ENCODE measurements at places on chromosomes 2 and 18. TPM values are rescaled to one million over a fixed set of nuclear protein-coding genes. Genes with fewer than 3 reads are reported as not detected.

CRYBA2 gene
- total RNA-seq = not detected

DQX1 gene
- total RNA-seq = not detected

DNA sequence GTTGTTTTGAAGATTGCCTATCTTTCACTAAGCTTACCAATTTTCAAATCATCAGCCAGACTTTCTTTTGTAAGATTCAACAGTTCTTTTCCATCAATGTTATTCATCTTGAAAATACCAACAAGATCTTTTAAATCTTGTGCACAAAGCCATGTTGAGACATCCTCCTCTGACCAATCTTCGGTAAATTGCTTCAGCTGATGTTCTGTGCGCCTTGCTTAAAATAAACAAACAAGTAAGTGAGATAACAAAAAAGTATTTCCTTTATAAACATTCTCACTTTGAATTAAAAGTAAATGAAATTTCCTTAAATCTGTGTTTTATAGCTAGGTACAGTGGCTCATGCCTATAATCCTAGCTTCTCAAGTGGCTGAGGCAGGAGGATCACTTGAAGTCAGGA lies 30.3 kb downstream of the WDSUB1 start:
- no peaks in the 10 kb centered on the region for H3K36me3 ChIP-seq
- no peak for DNase-seq
- H3K4me3 ChIP-seq = no peak overlapping the region
- no peaks in the 10 kb centered on the region for H3K27me3 ChIP-seq
- H3K4me1 ChIP-seq = no peaks in the 10 kb centered on the region
- H3K27ac ChIP-seq = no peak overlapping the region

SCTR gene
- total RNA-seq = not detected

SERPINB11 gene
- total RNA-seq = not detected

DNA sequence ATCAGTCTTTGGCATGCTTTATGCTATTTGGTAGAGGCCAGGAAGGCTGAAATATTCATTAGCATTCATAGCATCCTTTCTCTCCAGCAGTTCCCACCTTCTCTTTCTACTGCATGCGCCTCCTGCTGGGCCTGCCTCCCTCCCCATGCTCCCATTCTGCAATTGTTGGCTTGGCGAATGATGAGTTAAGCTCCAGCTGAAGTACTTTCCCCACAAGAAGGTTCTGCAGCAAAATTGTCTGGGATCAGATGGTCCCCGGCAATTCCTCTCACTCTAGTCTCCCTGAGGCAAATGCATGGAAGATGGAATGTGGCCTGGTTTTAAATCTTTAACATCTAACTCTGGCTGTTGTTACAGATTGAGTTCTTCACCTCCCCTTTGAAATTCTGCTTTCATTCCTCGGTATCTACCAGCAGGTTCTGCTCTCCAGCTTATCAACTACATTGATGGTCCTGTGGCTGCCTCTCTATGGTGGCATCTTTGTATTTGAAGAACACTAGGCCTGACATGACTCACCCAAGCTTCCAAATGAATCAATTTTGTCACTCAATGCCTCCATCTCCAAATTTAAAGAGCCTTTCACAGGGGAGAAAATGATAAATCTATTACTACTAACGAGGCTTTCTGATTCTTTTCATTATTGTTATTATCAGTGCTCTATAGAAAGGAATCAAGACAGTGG lies 55.9 kb downstream of the KCTD18 start:
- no peaks in the 10 kb centered on the region for H3K27me3 ChIP-seq
- no peak overlapping the region for H3K4me3 ChIP-seq
- H3K36me3 ChIP-seq = no peaks in the 10 kb centered on the region
- no peak overlapping the region for H3K27ac ChIP-seq
- DNase-seq = no peak

DNA sequence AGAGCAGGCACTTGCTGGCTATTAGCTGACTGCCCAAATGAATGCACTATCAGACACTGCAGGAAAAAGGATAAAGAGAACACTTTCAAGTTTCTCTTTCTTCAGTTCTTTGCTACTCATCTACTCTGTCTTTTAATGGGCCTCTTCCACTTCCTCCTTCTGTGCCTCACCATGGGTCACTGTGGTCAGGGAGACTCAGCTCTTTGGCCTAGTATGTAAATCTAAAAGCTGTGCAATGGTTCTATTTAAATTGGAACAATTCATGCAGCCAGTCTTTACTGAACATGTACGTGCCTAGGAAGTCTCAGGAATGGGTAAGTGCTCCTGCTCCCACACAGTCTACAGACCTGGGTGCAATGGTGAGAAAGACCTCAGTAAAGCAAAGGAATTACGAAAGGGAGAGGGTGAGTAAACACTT lies 79.1 kb upstream of the DNMT3A start:
- no peaks in the 10 kb centered on the region for H3K36me3 ChIP-seq
- no peak overlapping the region for H3K4me3 ChIP-seq
- no peaks in the 10 kb centered on the region for H3K4me1 ChIP-seq

DNA sequence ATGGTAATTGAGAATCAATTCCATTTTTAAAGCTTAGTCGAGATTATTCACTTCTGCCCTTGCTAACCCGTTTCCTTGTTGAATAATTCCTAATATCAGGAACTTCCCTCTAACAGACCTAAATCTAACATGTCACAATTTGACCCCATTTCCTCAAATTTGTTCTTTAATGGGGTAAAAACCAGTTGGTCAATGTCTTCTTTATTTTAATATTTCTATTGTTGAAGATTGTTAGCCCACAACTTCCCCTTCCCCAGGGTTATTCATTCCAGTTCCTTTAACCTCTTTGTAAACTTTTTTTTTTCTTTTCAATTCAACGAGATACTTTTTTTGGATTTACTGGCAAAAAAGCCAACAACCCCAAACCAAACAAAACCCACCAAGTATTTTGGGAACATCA lies 7.3 kb downstream of the TNFRSF11A start:
- H3K27ac ChIP-seq = no peak overlapping the region
- H3K36me3 ChIP-seq = no peaks in the 10 kb centered on the region
- H3K4me1 ChIP-seq = no peaks in the 10 kb centered on the region
- H3K4me3 ChIP-seq = no peak overlapping the region
- no peak for DNase-seq

- no peaks in the 10 kb centered on the region for H3K27me3 ChIP-seq
- H3K4me3 ChIP-seq = peak overlapping the region; percentile 35
- peak; percentile 31 for DNase-seq
- H3K4me1 ChIP-seq = peaks cover 21% of the 10 kb centered on the region
- peak overlapping the region; percentile 81 for H3K27ac ChIP-seq
Observed at GRCh38 chr2:239309398-239310245, 91.2 kb downstream of the HDAC4 start.

DNA sequence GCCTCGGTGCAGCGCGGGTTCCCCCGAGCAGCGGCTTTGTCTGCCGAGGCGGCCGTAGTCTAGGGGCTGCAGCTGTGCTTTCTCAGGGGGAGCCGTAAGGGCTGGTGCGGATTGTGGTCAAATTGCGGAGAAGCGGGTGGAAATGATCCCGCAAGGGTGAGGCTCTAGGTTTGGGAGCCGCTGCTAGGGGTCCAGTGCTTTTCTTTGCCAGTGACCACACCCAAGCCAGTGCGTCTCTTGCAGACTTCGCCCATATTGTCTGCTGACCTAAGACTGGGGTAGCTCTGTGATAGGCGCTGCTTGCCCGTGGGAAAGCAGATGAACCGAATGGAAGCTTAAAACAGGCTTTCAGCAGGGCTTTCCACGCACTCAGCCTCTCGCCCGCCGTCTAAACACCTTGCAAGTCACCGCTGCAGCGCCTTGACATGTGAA lies 2.1 kb downstream of the DPYSL5 start:
- H3K4me3 ChIP-seq = no peak overlapping the region
- H3K4me1 ChIP-seq = peaks cover 23% of the 10 kb centered on the region
- peaks cover 33% of the 10 kb centered on the region for H3K27me3 ChIP-seq
- no peak for DNase-seq
- no peaks in the 10 kb centered on the region for H3K36me3 ChIP-seq

VWC2L gene
- 0.21 TPM for total RNA-seq

- H3K36me3 ChIP-seq = no peaks in the 10 kb centered on the region
- no peak overlapping the region for H3K4me3 ChIP-seq
- DNase-seq = no peak
Observed at GRCh38 chr2:31270131-31270530, 36.2 kb downstream of the EHD3 start.

GRCh38 chr2:40507432-40507831 lies 55.5 kb upstream of the SLC8A1 start:
- no peaks in the 10 kb centered on the region for H3K4me1 ChIP-seq
- H3K4me3 ChIP-seq = no peak overlapping the region
- DNase-seq = no peak
- H3K27ac ChIP-seq = no peak overlapping the region
- no peaks in the 10 kb centered on the region for H3K36me3 ChIP-seq
- no peaks in the 10 kb centered on the region for H3K27me3 ChIP-seq

GRCh38 chr2:127164761-127165538 lies 55.1 kb downstream of the CYP27C1 start:
- H3K27ac ChIP-seq = no peak overlapping the region
- no peaks in the 10 kb centered on the region for H3K4me1 ChIP-seq
- H3K36me3 ChIP-seq = no peaks in the 10 kb centered on the region
- no peak overlapping the region for H3K4me3 ChIP-seq
- H3K27me3 ChIP-seq = no peaks in the 10 kb centered on the region

DNA sequence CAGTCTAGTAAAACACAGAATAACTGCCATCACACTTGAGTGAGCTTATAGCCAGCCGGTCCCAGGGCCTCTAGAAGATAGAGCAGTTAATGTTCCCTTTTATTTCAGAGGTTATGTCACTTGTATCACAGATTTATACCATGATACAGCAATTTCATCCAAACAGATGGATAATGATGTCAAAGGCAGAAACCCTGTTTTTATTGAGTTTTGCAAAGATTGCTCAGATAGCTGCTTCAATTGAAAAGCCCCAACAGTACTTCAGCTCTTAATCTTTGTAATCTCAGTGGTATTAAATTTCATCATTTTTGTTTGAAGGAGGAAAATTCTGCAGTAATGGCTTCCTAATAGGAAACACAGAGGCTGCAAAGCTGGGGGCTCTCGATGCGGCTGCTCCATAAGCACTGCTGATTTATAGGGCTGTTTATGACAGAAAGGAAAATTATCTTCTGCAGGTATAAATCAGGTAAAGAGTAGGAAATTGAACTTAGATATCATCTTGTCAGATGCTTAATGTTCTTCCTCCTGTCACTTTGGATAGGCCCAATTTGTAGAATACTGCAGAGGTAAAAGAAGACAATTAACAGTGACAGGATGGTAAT lies 112.3 kb downstream of the LNPK start:
- no peaks in the 10 kb centered on the region for H3K27me3 ChIP-seq
- no peak overlapping the region for H3K4me3 ChIP-seq
- DNase-seq = no peak
- H3K36me3 ChIP-seq = no peaks in the 10 kb centered on the region
- H3K4me1 ChIP-seq = no peaks in the 10 kb centered on the region

GRCh38 chr2:58769864-58770234 lies 528.7 kb upstream of the FANCL start:
- H3K27ac ChIP-seq = no peak overlapping the region
- peaks cover 8% of the 10 kb centered on the region for H3K27me3 ChIP-seq
- no peak for DNase-seq
- no peaks in the 10 kb centered on the region for H3K36me3 ChIP-seq

VAMP8 gene
- total RNA-seq = 5.2 TPM

CNTNAP5 gene
- total RNA-seq = not detected

- no peaks in the 10 kb centered on the region for H3K4me1 ChIP-seq
- no peaks in the 10 kb centered on the region for H3K36me3 ChIP-seq
- no peak overlapping the region for H3K4me3 ChIP-seq
- no peak for DNase-seq
- no peak overlapping the region for H3K27ac ChIP-seq
Observed at GRCh38 chr2:177106212-177106611, 106.4 kb upstream of the HNRNPA3 start.

AQP12A gene
- not detected for total RNA-seq

GRCh38 chr2:67726416-67726815 lies 329.3 kb downstream of the ETAA1 start:
- no peaks in the 10 kb centered on the region for H3K27me3 ChIP-seq
- H3K4me3 ChIP-seq = no peak overlapping the region
- H3K27ac ChIP-seq = no peak overlapping the region
- no peaks in the 10 kb centered on the region for H3K36me3 ChIP-seq
- no peak for DNase-seq

GRCh38 chr2:52117299-52117698 lies 1085.4 kb upstream of the NRXN1 start:
- DNase-seq = no peak
- H3K4me3 ChIP-seq = no peak overlapping the region
- H3K4me1 ChIP-seq = no peaks in the 10 kb centered on the region
- H3K27ac ChIP-seq = no peak overlapping the region
- no peaks in the 10 kb centered on the region for H3K36me3 ChIP-seq
- no peaks in the 10 kb centered on the region for H3K27me3 ChIP-seq

FHOD3 gene
- not detected for total RNA-seq

SNED1 gene
- total RNA-seq = 18.5 TPM

IL1B gene
- not detected for total RNA-seq

GRCh38 chr2:86584151-86584913 lies 21.1 kb upstream of the CHMP3 start:
- no peaks in the 10 kb centered on the region for H3K36me3 ChIP-seq
- no peaks in the 10 kb centered on the region for H3K4me1 ChIP-seq
- no peak for DNase-seq
- H3K4me3 ChIP-seq = no peak overlapping the region

DNA sequence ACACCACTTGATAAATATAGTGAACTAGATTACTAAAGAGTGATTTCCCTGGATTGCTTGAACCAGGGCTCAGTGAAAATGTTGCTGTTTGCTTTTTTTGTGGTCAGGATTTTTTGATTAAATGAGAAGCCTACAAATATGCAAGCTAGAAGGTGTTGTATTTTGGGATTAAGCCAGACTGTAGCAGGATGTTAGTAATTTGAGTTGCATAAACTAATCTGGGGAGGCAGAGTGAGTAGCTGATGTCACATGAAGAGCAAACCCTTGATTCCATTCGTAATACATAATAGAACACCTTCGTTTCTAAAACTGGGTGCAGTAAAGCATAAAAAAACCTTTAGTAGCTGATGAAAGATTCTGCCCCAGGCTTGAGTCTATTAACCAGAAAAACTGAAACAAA lies 32.0 kb downstream of the NEDD4L start:
- no peak overlapping the region for H3K4me3 ChIP-seq
- no peak for DNase-seq
- H3K27me3 ChIP-seq = no peaks in the 10 kb centered on the region
- no peaks in the 10 kb centered on the region for H3K36me3 ChIP-seq
- H3K4me1 ChIP-seq = no peaks in the 10 kb centered on the region

- H3K27me3 ChIP-seq = no peaks in the 10 kb centered on the region
- H3K4me3 ChIP-seq = no peak overlapping the region
- no peaks in the 10 kb centered on the region for H3K36me3 ChIP-seq
- H3K4me1 ChIP-seq = no peaks in the 10 kb centered on the region
- no peak overlapping the region for H3K27ac ChIP-seq
Observed at GRCh38 chr2:108829578-108830310, 43.2 kb downstream of the CCDC138 start.

TUBB8B gene
- total RNA-seq = not detected

DNA sequence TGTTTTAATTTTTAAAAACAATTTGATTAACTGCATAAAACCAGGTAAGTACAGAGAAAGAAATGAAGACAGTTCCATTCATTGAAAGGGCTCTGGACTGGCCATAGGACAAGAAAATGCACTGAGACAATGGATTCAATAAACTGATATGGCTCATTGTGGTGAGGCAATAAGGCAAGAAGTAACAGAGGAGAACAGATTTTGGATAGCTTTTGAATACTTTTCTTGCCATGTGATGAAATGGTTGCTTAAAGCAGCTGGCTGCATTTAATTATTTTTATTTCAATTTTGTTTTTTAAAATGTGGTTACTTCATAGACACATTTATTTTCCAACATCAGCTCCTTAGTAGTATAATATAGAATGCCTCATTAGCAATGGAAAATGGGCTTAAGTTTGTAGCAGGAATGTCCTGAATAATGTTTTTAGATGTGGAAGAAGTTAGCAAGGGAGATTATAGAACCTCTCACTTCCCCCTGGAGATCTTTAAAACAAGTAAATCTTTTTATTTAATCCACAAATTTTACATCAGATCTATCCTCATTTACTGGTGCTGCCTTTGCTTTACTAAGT lies 646.9 kb upstream of the ZEB2 start:
- no peak for DNase-seq
- peak overlapping the region; percentile 11 for H3K27ac ChIP-seq
- H3K27me3 ChIP-seq = no peaks in the 10 kb centered on the region
- H3K4me3 ChIP-seq = no peak overlapping the region
